Stimulated activated CD4-positive, alpha-beta T cell treated with anti-CD3 and anti-CD28 coated beads, Interleukin-2, amount 100 ng/mL, for 48 hours (primary cell): ENCODE measurements at places on chromosomes 1 and 21.

- no peak for DNase-seq
Measured at GRCh38 chr1:22731924-22732720, 21.5 kb downstream of the EPHB2 start.

DNA sequence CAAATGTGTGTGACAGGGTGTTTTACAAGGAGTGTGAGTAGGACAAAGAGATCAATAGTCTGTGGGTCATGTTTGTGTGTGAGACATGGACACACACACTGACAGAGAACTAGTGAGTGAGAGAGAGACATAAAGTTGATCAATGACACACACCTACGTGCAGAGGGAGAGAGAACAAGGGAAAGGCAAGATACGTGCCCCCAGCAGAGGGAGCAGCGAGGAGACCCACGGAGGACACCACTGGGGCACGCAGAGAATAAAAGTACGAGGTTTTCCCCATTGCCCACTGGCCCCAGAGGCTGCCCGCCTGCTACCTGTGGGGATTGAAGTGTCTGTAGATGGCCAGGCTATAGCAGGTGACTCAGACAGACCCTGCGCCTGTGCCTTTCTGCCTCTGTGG is 130.2 kb upstream of the CSF3R start:
- DNase-seq, result no peak

GRCh38 chr1:192808163-192808517 is 699 bp upstream of the RGS2 start:
- DNase-seq, result peak; percentile 2

- no peak for DNase-seq
Measured at GRCh38 chr1:109849655-109850054, 61.0 kb upstream of the CSF1 start.

DNA sequence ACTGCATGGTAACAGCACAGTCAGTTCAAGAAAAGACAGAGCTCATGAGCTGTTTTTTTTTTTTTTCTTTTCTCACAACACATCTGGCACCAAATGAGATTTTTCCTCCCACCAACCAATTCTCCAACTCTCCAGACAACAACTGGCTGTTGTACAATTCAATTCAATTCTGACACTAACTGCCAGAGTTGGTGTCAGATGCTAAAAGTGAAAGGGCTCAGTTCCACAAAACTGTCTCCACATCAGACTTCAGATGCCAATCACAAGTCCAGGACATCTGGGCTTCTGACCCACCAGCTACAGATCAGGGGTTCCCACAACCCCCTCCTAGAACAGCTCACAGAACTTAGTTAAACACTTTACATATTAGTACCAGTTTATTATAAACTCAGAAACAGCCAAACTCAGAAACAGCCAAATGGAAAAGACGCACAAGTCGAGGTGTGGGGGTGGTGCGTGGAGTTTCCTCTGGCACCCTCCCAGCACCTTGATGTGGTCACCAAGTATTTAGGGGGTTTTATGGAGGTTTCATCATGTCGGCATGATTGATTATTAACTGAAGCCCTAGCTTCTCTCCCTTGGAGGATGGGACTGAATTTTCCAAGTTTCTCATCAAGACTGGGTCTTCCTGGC is 39.2 kb upstream of the LRRC8D start:
- peak; percentile 69 for DNase-seq
